Fibroblast of the conjunctiva (primary cell): ENCODE measurements at places on chromosomes 7 and 10.

GRCh38 chr7:125773113-125773785 lies 843.6 kb upstream of the POT1 start:
- no peak for DNase-seq

DNA sequence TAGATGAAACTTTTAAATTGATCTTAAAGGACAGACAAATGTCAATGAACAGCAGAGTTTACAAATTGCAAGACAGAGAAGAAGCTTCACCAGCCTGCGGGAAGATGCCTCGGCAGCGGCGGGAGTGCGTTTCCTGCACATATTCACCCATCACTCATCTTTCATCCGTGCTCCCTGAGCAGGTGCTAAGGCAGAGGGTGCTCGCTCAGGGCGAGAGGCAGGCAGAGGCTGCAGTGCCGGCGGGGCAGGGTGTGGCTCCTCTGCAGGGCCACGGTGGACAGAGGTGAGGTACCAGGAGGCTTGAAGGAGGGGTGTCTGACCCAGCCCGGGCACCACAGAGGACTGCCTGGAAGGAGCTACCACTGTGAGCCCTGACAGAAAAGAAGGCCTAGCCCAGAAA lies 155.2 kb upstream of the PPP2R2D start:
- no peak for DNase-seq

GRCh38 chr10:130711072-130711471 lies 574.9 kb downstream of the GLRX3 start:
- no peak for DNase-seq

- DNase-seq: no peak
These were observed 12.5 kb upstream of the CUX1 start for GRCh38 chr7:101804967-101805366.

GRCh38 chr7:63998549-63998948 lies at the start of gene ZNF722:
Gene ZNF722 (plus strand): TSS chr7:63998849. CDS start chr7:63998962, 113 bp downstream.
- DNase-seq: no peak

- DNase-seq: no peak
These were observed 23.0 kb downstream of the ASB15 start for GRCh38 chr7:123624527-123625183.

DNA sequence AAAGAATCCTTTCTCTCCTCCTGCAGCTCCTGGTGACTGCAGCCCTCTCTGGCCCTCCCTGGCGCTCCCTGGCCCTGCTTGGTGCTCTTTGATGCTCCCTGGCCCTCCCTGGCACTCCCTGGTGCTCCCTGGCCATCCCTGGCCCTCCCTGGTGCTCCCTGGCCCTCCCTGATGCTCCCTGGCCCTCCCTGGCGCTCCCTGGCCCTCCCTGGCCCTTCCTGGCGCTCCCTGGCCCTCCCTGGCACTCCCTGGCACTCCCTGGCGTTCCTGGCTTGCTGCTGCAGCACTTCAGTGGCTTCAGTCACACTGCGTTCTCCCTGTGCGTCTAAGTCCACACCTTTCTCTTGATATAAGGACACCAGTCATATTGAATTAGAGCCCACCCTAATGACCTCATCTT lies 15.2 kb upstream of the FGFR2 start:
- no peak for DNase-seq

DNA sequence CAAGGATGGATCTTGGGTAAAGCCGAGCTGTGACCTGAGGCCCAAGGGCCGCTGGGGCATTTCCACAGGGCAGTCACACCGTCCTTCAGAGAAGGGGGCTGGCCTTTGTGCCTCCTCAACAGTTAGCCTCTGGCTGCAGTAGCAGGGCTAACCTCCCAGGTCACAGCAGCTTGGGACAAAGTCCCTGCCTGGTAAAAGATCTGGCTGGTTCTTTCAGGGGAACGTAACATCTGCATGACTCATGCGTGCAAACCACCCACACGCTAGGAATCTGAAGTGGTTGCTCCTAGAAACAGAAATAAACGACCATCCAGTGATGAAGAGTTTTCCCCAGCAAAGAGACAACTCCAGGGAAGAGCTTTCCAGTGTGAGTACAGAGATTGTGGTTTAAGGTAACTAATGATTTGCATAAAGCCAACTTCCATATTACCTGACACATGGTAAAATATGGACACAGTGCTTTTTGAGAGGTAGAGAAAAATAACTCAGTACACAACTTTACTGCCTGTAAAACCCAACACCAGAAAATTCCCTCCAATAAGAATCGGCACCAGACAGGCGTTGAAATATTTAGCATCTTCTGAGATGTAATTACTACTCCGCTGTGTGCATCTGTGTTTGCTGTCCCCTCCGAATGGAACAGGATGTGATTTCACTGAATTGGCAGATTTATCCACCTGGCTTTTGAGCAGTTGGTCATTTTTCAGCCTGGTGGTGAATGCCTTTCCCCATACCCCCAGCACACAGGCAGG lies 84.9 kb upstream of the ADRB1 start:
- peak; percentile 82 for DNase-seq
